ENCODE measurements at places on chromosomes 16 and 17. TPM values are rescaled to one million over a fixed set of nuclear protein-coding genes. Genes with fewer than 3 reads are reported as not detected.

Gene SLC16A5
- total RNA-seq, result 2.8 TPM

Gene C1QL1
- not detected for total RNA-seq

Gene MMD
- 39.3 TPM for total RNA-seq

Gene KRTAP2-1
- not detected for total RNA-seq

Gene TPSD1
- not detected for total RNA-seq

Gene KRT24
- total RNA-seq, result not detected

Gene WSCD1
- total RNA-seq, result not detected

Gene RPRML
- not detected for total RNA-seq

Gene RNF227
- total RNA-seq, result 5.2 TPM

Gene CMTM1
- total RNA-seq, result 6.2 TPM

Gene CCL4L2
- 95.1 TPM for total RNA-seq

Gene PABPN1L
- not detected for total RNA-seq

Gene G6PC1
- not detected for total RNA-seq

Gene RAB37
- total RNA-seq, result 6.7 TPM

Gene CHD9NB
- total RNA-seq, result 0.16 TPM

Gene NPIPA3
- total RNA-seq, result 3.5 TPM

Gene HID1
- 1.7 TPM for total RNA-seq

Gene TPPP3
- not detected for total RNA-seq

Gene VTN
- not detected for total RNA-seq

Gene CCL17
- 2.9 TPM for total RNA-seq

Gene OMG
- 0.11 TPM for total RNA-seq

Gene SLFN11
- total RNA-seq, result 106 TPM

Gene NXN
- 1.4 TPM for total RNA-seq

Gene SLC38A7
- 6.0 TPM for total RNA-seq

Gene P3H4
- total RNA-seq, result 3.2 TPM

Gene KLHL10
- total RNA-seq, result 0.36 TPM

Gene ABI3
- total RNA-seq, result 45.1 TPM

Gene SPATA32
- 0.27 TPM for total RNA-seq

Gene IGF2BP1
- total RNA-seq, result 0.51 TPM

Gene SP6
- total RNA-seq, result 0.13 TPM

Gene KRTAP2-3
- not detected for total RNA-seq

Gene BPTF
- total RNA-seq, result 80.1 TPM

Gene RCVRN
- total RNA-seq, result not detected

Gene ADAD2
- total RNA-seq, result 0.16 TPM

Gene ACAP1
- total RNA-seq, result 309 TPM

Gene TNS4
- 6.3 TPM for total RNA-seq

Gene KRT27
- not detected for total RNA-seq

Gene SLC35G6
- total RNA-seq, result not detected

Gene CCL22
- 7.1 TPM for total RNA-seq

Gene TNFSF12
- 11.8 TPM for total RNA-seq

Gene FMNL1
- total RNA-seq, result 298 TPM

Gene GPR139
- total RNA-seq, result not detected

Gene APOH
- total RNA-seq, result not detected

Gene UMOD
- not detected for total RNA-seq
